Heart right ventricle (tissue), 16 donors: ENCODE measurements at places on chromosomes 11 and 22.

GRCh38 chr22:45880091-45880715, 96.8 kb downstream of the WNT7B start:
- no peak for DNase-seq

- no peak for DNase-seq
Measured at GRCh38 chr11:124602193-124602592, 9.0 kb upstream of the PANX3 start.

DNA sequence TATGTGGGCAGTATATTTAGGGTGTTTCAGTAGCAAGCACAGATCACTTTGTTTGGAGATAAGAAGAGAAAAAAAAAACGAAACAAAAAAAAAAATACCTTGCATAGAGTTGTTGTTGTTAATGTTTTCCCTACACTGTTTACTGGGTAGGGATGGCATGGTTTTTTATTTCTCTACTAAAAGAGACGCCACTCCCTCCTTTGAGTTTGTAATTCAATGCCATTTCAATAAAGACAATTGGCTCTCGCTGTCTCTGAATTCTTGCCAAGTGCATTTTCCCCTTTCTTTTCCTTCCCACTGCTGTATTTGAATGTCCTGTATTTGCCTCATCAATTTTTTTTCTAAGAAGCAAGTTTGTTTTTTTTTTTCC, 213.9 kb upstream of the UBASH3B start:
- no peak for DNase-seq

GRCh38 chr11:10918275-10918674, 60.4 kb upstream of the ZBED5 start:
- DNase-seq, result no peak

DNA sequence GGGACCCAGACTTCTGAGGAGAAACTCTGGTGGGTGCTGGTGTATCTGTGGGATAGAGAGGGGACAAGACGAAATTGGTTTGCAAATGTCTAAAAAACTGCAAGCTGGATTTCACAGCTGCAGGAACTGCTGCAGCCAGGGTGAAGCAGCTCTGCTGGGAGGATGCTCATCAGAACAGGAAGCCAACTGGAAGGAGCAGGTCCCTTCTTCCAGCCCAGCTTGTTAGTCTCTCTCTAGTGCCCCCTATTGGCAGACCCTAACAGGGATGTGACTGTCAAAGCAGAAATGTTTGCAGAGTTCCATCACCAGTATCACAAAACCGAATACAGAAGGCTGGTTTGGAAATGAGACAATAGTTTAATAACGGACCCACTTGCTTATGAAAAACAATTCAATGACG, 74.8 kb upstream of the SLC22A12 start:
- no peak for DNase-seq

- DNase-seq, result no peak
Measured at GRCh38 chr11:3237119-3237518, 4.9 kb upstream of the MRGPRE start.

DNA sequence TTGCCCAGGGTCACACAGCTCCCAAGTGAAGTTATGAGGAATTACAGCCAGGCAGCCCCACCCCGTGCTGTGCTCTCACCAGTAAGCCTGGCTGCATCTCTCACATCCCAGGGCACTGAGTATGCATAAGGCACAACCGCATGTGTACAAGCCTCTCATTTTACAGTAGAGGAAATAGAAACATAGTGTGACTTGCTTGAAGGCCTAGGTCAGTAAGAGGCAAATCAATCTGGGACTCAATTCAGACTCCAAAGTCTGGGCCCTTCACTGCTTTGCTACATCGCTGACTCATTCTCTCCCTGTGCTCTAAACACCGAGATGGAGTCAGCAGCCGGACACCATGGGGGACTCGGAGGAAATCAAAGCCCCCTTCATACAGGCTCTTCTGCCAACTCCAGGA, 7.9 kb downstream of the ABTB2 start:
- DNase-seq, result no peak

- DNase-seq, result no peak
Measured at GRCh38 chr11:117066959-117067358, 31.3 kb downstream of the SIK3 start.

GRCh38 chr11:45056529-45056928, 89.9 kb upstream of the PRDM11 start:
- no peak for DNase-seq

GRCh38 chr11:37788141-37788877, 1190.3 kb upstream of the RAG2 start:
- no peak for DNase-seq

DNA sequence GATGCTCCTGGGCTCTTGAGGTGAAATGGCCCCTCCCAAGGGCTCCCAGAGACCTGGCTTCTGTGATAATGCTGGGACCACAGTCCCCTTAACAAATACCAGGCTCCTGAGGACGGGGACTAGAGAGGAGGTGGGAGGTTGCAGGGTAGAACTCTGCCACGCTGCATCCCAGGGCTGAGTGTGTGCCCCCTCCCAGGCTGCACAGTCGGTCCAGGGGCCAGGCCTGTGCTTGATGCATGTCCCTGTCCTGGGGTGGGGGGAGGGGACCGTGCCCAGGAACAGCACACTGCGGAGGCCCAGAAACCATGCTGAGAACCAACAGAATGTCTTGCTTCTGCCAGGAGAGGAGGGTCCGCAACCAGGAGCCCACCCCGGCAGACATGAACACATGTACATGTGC, 9.3 kb downstream of the CSF2RB start:
- DNase-seq, result no peak

GRCh38 chr11:133222425-133223330, 309.6 kb downstream of the OPCML start:
- no peak for DNase-seq

- DNase-seq, result no peak
Measured at GRCh38 chr22:28000361-28000760, 81.3 kb upstream of the PITPNB start.

GRCh38 chr11:19935507-19935906, 222.9 kb downstream of the NAV2 start:
- DNase-seq, result no peak

DNA sequence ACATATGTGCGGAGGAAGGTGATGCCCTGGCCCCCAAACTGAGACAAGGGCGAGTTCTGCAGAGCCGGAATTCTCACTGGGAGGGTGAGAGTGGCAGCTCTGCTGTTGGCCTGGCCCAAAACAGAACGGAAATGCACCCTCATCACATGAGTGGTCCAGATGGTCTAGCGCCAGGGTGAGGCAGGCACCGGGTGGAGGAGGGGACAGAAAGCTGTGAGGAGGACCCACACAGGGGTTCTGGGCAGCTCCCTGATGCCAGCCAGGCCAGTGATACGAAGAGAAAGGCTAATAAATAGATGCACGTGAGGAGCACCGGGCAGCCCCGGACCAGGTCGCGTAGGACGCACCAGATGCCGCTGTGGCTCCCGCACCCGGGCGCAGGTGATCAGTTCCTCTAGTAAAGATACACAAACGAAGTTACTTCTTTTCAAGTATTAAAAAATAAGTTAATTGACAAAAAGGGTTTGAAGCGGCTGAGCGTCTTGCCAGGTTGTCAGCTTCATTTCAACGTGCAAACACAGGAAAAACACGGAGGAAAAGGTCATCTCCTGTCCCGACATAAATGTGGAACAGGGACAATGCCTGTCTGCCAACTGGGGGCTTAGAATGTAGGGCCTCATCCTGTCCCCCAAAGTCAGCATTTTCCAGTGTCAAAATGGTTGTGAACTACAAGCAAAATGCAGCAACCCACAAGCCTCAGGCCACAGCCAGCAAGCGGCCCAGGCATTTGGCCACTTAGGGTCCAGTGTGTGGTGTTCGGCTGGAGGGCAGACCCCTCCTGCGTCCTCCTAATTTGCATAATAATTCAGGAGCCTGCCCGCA, 15.3 kb upstream of the BID start:
- no peak for DNase-seq
